ENCODE measurements at places on chromosomes 16 and 17.

- no peak overlapping the region for H3K4me3 ChIP-seq
- no peak for DNase-seq
- H3K36me3 ChIP-seq: no peaks in the 10 kb centered on the region
- H3K4me1 ChIP-seq: no peaks in the 10 kb centered on the region
Measured at GRCh38 chr17:74037320-74037719, 166.2 kb upstream of the RPL38 start.

- H3K27me3 ChIP-seq: no peaks in the 10 kb centered on the region
- H3K4me3 ChIP-seq: no peak overlapping the region
- no peaks in the 10 kb centered on the region for H3K36me3 ChIP-seq
- H3K27ac ChIP-seq: no peak overlapping the region
- DNase-seq: no peak
- H3K4me1 ChIP-seq: peaks cover 9% of the 10 kb centered on the region
Measured at GRCh38 chr17:69715656-69716055, 301.2 kb downstream of the MAP2K6 start.

GRCh38 chr17:1298606-1299005, 19.1 kb downstream of the TRARG1 start:
- no peaks in the 10 kb centered on the region for H3K4me1 ChIP-seq
- no peak overlapping the region for H3K27ac ChIP-seq
- no peak for DNase-seq
- H3K36me3 ChIP-seq: no peaks in the 10 kb centered on the region
- no peak overlapping the region for H3K4me3 ChIP-seq

- H3K4me3 ChIP-seq: no peak overlapping the region
- no peak for DNase-seq
- no peak overlapping the region for H3K27ac ChIP-seq
- no peaks in the 10 kb centered on the region for H3K36me3 ChIP-seq
- no peaks in the 10 kb centered on the region for H3K27me3 ChIP-seq
Measured at GRCh38 chr17:7528842-7529241, 20.0 kb upstream of the TNFSF12 start.

GRCh38 chr16:11143372-11144035, 112.5 kb downstream of the SOCS1 start:
- no peak overlapping the region for H3K27ac ChIP-seq
- H3K4me1 ChIP-seq: peaks cover 32% of the 10 kb centered on the region
- H3K36me3 ChIP-seq: no peaks in the 10 kb centered on the region
- H3K4me3 ChIP-seq: no peak overlapping the region
- DNase-seq: no peak
- H3K27me3 ChIP-seq: no peaks in the 10 kb centered on the region

Data from psoas muscle (tissue), 8 donors.